Aortic smooth muscle cell (primary cell): ENCODE measurements at places on chromosomes 11 and 22. TPM values are rescaled to one million over a fixed set of nuclear protein-coding genes. Genes with fewer than 3 reads are reported as not detected.

Gene FGF19
- not detected in 2 replicates for total RNA-seq

Gene OR51B5
- 0.19 and 0.40 TPM in 2 replicates for total RNA-seq

Gene NRXN2
- total RNA-seq = 27.3 and 30.3 TPM in 2 replicates

Gene CASP4
- total RNA-seq = 166 and 167 TPM in 2 replicates

Gene C11orf52
- 0.40 and 1.1 TPM in 2 replicates for total RNA-seq

Gene HOATZ
- total RNA-seq = not detected in 2 replicates

Gene ALG8
- 23.3 and 39.1 TPM in 2 replicates for total RNA-seq

Gene ABCG4
- under 0.01 TPM in 1 of 2 replicates, not detected in the other for total RNA-seq

Gene SCGB1C1
- total RNA-seq = not detected in 2 replicates

Gene OR4C15
- not detected in 2 replicates for total RNA-seq

Gene CRYBB1
- total RNA-seq = not detected in 2 replicates

Gene COPB1
- 263 and 280 TPM in 2 replicates for total RNA-seq

Gene DDTL
- 0.62 and 0.92 TPM in 2 replicates for total RNA-seq

Gene NF2
- 65.0 and 66.1 TPM in 2 replicates for total RNA-seq

Gene KIAA0930
- 32.0 and 34.8 TPM in 2 replicates for total RNA-seq

Gene CLMP
- total RNA-seq = 146 and 169 TPM in 2 replicates

Gene MCHR1
- 0.13 and 0.25 TPM in 2 replicates for total RNA-seq

Gene APOL2
- 57.7 and 57.8 TPM in 2 replicates for total RNA-seq

Gene SERPIND1
- total RNA-seq = under 0.01 TPM in 1 of 2 replicates, not detected in the other

Gene MTMR2
- total RNA-seq = 35.8 and 43.0 TPM in 2 replicates

Gene TSSK2
- not detected in 2 replicates for total RNA-seq

Gene VWCE
- 0.92 and 2.0 TPM in 2 replicates for total RNA-seq

Gene OR4C11
- total RNA-seq = not detected in 2 replicates

Gene NTM
- total RNA-seq = 32.1 and 35.0 TPM in 2 replicates

Gene SGSM1
- total RNA-seq = 1.5 and 2.6 TPM in 2 replicates

Gene CCND1
- 703 and 940 TPM in 2 replicates for total RNA-seq

Gene HTR3A
- total RNA-seq = not detected in 2 replicates

Gene MMP13
- not detected in 2 replicates for total RNA-seq

Gene ANO9
- not detected in 2 replicates for total RNA-seq

Gene GUCY1A2
- 0.31 and 0.53 TPM in 2 replicates for total RNA-seq
